Uterine smooth muscle cell (primary cell): ENCODE measurements at places on chromosomes 11 and 22. TPM values are rescaled to one million over a fixed set of nuclear protein-coding genes. Genes with fewer than 3 reads are reported as not detected.

The TIMP3 gene
- 31.6 and 38.2 TPM in 2 replicates for total RNA-seq

The KRTAP5-7 gene
- 0.11 TPM in 1 of 2 replicates, not detected in the other for total RNA-seq

The RIMBP3B gene
- 0.11 TPM in 1 of 2 replicates, not detected in the other for total RNA-seq

The TOP3B gene
- 20.0 and 29.3 TPM in 2 replicates for total RNA-seq

The SHANK2 gene
- total RNA-seq = 1.9 and 2.8 TPM in 2 replicates

The FAU gene
- 229 and 277 TPM in 2 replicates for total RNA-seq

The VPREB3 gene
- not detected in 2 replicates for total RNA-seq

The C1QTNF4 gene
- 0.11 and 0.25 TPM in 2 replicates for total RNA-seq

The APOA1 gene
- 0.62 and 1.4 TPM in 2 replicates for total RNA-seq

The MAP6 gene
- 1.1 and 1.3 TPM in 2 replicates for total RNA-seq
